ENCODE measurements at places on chromosomes 3 and 15.

DNA sequence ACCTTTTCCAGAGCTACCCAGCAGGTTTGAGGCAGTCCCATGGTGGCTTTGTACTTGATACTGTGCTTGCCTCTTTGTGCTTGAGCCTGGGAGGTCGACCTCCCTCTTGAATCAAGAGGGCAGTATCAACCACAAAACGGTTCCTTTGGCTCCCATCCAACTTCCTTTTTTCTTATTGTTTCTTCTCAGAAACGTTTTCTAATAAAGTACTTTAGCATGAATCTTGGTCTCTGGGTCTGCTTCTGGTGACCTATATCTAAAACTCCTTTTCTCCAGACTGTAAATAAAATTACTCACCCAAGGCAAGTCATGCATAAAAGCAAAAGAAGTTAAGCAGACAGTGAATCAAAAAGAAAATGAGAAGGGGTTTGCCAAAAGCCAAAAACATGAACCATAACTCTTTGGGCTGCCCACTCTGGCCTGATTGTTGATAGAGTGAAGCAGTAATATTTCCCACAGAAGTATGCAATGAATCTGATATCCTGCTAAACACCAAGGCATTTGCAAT is 112.2 kb upstream of the SLC4A7 start:
- peak; percentile 58 for DNase-seq

GRCh38 chr3:172030181-172030580 is 9.2 kb upstream of the FNDC3B start:
- no peak for DNase-seq

DNA sequence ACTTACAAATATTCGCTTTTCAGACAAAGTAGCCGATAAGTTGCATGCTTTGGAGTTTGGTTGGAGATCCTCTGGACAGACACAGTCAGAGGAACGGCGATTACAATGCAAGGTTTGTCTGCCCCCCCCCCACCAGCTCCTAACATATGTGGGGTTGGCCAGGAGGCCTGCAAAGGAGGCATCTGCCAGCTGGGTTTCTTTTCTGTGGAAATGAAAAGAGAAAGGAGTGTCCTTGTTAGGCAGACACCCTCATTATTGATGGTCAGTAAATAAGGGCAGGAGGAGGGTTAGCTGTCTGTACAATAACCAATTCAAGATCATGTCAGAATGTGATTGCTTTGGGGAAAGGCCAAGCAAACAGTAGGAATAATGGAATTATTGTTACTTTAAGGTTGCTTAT is 49.1 kb downstream of the TLNRD1 start:
- DNase-seq: no peak

DNA sequence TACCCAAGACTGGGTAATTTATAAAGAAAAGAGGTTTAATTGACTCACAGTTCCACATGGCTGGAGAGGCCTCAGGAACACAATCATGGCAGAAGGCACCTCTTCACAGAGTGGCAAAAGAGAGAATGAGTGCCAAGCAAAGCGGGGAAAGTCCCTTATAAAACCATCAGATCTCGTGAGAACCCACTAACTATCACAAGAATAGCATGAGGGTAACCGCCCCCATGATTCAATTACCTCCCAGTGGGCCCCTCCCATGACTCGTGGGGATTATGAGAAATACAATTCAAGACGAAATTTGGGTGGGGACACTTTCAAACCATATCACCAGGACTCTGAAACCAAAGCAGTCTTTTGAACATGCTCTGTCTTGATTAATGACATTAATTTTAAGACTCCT is 7.0 kb downstream of the RTP3 start:
- DNase-seq: no peak

DNA sequence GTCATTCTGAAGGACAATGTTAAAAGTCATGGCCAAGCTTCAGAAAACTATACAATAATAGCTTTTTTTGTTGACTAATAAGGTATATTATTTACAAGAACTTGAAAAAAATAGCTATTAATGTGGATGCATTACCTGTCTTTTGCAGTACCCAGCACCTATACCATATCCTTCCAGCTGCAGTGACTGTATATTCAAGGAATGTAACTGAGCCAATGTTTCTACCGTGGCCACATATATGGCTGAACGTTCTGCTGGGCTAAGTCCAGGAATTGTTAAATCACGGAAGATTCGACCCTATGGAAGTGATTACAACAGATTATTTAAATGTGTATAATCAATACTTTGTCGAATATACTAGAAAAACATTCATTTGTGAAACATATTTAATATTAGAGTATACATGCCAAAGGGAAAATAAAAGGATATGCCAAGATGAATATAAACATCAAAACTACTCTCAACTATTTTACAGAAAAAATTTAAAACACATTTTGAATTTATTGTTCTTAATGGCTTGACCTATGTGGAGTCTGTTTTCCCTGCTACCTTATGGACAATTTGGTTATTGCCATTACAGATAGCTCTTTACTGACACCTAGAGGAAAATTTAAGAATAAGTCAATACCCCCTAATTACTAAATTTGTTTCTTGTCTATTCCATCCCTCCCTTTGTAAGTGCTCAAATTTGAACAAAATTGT is 17.6 kb downstream of the ACAD11 start:
- DNase-seq: no peak

DNA sequence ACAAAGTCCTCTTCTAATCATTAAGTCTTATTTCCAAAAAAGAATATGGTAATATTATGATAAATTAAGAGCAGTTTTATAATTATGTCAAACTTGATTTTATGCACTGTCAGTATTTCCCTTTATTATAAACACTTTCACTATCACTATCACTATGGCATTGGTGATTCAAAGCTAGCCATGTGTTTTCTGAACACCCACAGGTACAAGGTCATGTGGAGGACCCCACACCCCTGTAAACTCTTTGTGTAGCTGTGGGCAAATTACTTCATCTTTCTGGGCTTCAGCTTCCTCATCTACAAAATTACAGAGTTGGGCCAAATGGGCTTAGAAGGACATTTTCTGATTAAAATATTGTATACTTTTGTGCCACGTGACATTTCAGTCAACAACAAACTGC is 41.7 kb downstream of the FBXL22 start:
- DNase-seq: no peak

DNA sequence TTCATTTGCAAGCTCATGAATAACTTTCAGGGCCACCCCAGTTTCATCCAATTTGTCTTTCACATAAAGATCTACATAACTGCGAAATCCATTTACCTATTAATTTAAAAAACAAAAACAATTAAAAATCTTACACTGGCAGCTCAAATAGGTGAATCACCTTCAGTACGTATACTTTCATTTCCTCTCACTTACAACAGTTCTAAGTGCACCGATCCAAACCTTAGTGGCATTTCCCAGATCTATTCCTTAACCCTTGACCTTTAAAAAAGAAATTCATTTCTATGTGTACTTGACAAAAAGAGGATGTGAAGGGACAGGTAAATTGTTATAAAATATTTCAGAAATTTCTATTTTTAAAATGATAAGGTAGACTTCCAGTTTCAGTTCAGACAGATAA is 30.8 kb downstream of the TOP2B start:
- no peak for DNase-seq

- no peak for DNase-seq
Measured at GRCh38 chr15:80608688-80609087, 86.4 kb upstream of the ABHD17C start.

All from kidney epithelial cell (primary cell).